ENCODE measurements at places on chromosomes 5 and 9.
A peak's percentile ranks its signal among the peaks of the same experiment; 100 is the strongest.

- no peak for DNase-seq
Observed at GRCh38 chr9:29212397-29213387, 1639.4 kb upstream of the C9orf72 start.

DNA sequence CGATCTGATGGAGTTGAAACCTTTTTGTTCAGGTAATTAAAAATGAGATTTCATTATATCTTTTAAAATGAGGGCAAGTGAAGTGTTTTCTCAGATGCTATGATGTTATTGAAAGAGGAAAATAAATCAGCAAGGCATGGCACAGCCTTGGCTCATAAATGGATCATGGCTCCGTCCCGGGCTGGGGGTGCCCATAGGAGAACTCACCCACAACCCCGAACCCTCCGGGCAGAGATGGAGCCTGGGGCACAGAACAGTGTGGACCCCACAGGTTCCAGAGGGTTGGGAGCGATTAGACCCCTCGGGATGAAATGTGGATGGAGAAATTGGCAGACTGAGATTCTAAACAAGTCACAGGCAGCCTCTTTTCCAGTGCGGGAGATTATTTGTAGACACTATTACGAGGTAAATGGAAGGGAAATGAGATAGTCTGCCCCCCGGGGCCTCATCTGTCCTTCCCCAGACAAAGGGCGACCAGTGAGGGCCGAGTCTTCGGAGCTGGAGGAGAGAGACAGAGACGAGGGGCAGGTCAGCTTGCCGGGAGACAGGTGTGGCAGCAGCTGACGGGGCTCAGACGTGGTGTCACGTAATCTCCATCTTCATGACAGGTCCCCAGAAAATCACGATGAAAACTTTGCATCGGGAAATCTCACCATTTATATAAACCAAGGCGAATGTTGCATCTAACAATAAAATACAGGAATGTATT lies 33.7 kb downstream of the NDUFS6 start:
- no peak for DNase-seq

GRCh38 chr5:165616490-165617405 lies 2111.3 kb downstream of the MAT2B start:
- no peak for DNase-seq

- no peak for DNase-seq
Observed at GRCh38 chr5:178238711-178239592, 6.3 kb upstream of the PHYKPL start.

GRCh38 chr5:150146235-150146634 lies 9.4 kb downstream of the PDGFRB start:
- DNase-seq = no peak

- peak; percentile 11 for DNase-seq
Observed at GRCh38 chr9:69971643-69972449, 71.8 kb upstream of the MAMDC2 start.

DNA sequence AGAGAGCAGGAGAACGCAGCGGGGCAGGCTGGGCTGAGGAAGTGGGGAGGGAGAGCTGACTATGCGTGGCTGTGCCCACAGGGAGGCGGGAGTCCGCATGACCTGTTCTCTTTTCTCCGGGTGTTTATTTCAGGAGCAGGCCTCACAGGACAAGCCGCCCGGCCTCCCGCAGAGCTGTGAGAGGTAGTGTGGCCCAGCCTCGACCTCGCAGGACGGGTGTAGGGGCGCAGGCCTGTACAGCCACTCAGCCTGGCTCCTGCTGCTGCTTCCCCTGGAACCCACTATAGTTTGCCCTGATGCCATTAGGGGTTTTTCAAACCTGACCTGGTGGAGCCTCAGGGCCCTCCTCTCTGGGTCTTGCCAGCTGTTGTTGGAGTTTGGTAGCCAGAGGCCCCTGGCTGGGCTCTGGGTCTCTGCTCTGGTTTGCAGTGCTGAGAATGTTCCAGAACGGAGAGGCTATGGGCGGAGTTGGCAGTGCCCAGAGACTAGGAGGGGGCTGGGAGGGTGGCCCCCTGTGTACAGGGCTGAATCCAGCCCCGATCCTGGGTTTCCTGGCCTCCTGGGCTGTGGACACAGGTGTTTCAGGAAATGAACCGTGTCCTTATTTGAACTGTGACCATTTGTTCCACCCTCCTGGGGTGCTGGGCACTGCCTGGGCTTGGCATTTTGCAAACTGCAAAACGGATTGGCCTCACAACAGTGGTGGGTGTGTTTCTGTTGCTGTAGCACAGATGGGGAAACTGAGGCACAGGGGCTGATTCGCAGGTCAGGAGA lies 78.8 kb downstream of the WNK2 start:
- DNase-seq = no peak

DNA sequence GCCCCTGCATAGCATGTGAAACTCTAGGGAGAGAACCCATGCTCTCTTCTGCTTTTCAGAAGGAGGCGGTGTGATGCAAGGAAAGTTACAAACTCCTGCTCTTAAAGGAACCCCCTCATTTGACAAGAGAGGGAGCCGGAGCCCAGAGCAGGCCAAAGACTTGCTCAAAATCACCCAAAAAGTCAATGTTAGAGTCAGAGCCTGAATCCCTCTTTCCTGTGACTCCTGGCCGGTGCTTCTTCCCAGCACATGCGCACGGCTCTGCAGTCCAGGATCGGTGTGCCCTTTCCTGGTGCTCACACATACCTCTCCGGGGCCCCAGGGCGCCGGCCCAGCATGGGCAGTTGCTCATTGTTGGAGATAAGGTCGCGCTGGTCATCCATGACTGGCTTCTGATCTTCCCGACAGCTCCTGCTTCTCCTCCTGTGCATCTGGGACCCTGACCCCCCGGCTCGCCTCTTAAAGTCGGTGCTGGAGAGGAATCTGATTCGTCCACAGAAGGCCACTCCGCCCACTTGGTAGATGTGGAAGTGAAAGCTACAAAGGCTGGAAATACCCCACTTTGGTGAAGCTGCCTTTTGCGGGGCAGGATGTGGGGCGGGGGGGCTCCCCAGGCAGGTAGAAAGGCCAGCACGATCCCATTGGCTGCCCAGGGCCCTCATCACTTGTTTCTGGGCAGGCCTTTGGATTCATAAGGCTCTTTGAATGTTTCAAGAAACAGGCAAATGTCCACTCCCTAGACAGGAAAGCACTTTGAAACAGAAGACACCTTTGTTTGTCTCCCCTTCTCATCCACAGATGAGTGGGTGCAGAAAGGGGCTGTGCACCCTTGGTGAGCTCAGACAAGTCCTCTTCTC lies at the start of gene CD74:
CD74 (minus strand) TSS at position 592 of the 857 bp plus-strand sequence; CDS start at position 431, 161 bp downstream.
- DNase-seq = peak; percentile 83

GRCh38 chr5:2023196-2023595 lies 140.5 kb upstream of the IRX4 start:
- no peak for DNase-seq

DNA sequence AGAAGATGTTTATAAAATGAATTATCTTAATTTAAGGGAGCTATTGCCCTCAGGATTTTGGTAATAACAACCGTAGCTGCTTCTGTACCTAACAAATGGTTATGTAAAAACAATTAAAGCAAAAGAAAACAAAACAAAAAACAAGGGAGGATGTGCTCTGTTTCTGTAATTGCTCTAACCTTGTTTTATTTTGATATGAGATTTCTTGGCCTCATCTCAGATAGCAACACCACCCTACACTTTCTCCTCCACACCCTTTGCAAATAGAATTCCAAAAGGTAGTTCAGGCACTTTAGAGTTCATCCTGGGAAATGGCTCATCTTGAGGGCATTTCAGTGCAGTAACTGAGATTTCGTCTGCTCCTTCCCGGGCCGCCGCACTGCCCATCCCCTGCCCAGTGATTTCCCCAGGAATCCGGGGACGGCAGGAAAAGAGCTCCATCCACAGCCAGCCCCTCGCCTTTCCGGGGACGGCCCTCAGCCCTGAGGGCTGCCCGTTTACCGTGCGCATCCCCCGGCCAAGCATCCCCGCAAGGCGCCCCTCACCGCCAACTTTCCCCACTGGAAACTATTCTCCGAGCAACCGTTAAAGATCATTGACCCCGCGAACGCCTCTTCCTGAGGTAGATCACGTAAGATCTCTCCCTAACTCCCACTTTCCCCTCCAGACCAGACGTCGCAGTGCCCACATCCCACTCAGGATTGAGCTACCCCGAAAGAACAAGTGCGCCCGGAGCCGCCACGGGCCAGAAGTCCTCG lies 1.2 kb downstream of the FNBP1 start:
- DNase-seq = no peak

GRCh38 chr5:141094481-141095262 lies at the start of gene PCDHB2:
Gene PCDHB2, plus strand, starts transcription at chr5:141094615. Its CDS starts 176 bp downstream, at chr5:141094791.
- no peak for DNase-seq

- DNase-seq = no peak
Observed at GRCh38 chr9:98412101-98412842, 156.8 kb upstream of the TBC1D2 start.

DNA sequence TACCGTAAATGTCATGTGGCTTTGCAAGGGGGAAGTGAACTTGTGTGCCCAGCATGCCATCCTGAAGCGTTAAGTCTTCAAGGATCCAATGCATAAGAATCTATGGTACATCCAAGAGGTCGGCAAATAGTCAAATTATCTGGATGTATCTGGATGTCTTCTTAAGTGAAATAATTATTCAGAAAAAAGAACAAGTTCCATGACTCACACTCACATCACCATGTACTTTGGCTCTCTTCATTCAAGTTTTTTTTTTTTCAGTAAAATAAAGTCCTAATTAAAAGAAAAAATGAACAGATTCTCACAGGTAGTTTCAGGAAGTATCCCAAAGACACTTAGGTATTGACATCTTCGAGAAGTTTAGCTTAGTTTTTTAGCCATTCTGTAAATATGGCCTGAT lies 62.7 kb upstream of the MEGF10 start:
- DNase-seq = no peak

- DNase-seq = no peak
Observed at GRCh38 chr5:4225741-4226140, 630.1 kb downstream of the IRX1 start.

DNA sequence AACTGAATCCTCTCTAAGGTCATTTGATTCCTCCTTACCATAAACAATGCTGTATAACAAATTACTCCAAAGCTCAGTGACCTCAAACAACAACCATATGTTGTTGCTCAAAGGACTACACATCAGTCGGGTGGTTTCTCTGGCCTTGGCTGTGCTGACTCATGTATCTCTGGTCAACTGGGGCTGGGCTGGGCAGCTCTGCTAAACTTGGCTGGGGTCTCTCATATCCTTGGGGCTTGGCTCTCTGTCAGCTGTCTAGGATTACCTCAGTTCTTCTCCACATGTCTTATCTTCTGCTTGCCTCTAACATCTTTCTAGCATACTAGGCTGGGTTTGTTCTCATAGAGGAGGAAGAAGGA lies 86.4 kb downstream of the GALNT10 start:
- DNase-seq = no peak

DNA sequence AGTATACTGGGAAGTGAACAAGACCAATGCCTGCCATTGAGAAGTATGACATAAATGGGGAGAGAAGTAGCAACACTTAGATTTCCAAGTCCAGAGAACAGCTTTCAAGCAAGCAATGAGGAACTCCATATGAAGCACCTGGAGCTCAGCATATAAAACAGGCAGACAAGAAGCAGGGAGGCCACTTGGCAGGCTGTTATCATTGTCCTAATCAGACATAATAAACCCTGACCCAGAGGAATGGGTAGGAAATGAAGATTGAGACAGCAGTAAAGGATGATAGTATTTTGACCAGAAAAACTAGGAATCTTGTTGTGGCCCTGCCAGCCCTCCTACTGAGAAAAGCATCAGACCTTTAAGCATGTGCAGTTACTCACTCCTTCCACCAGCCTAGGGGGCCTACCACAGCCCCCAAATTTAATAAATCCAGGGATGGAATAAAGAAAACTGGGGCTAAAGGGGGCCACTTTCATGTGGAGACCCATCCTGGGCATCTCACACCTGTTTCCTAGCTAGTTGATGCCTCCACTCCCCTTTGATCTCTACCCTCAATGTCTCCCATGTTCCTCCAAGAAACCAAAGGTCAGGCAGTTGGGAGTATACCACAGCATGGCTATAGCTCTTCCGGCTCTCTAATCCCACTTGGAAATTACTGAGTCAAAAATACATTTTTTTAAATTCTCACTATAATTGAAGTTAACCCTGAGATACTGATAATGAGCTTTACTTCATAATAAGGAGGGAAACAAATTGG lies 135.1 kb downstream of the SIL1 start:
- DNase-seq = no peak

GRCh38 chr9:116100711-116101121 lies 52.9 kb upstream of the PAPPA start:
- no peak for DNase-seq

Data from stimulated activated CD8-positive, alpha-beta memory T cell treated with anti-CD3 and anti-CD28 coated beads, Interleukin-7, amount 100 ng/mL, for 48 hours (primary cell).